Nasal cavity respiratory epithelium epithelial cell of viscerocranial mucosa (primary cell): ENCODE measurements at places on chromosomes 7 and 10. TPM values are rescaled to one million over a fixed set of nuclear protein-coding genes. Genes with fewer than 3 reads are reported as not detected.

Gene TBX20
- under 0.01 TPM in 1 of 2 replicates, not detected in the other for total RNA-seq

Gene BLVRA
- total RNA-seq, result 26.7 and 28.8 TPM in 2 replicates

Gene TFPI2
- total RNA-seq, result 1.7 and 5.8 TPM in 2 replicates

Gene GSAP
- 12.2 and 14.0 TPM in 2 replicates for total RNA-seq

Gene GCK
- 0.14 and 0.34 TPM in 2 replicates for total RNA-seq

Gene C7orf57
- total RNA-seq, result 0.21 and 3.4 TPM in 2 replicates

Gene MPP7
- 13.7 and 23.0 TPM in 2 replicates for total RNA-seq

Gene ANXA11
- total RNA-seq, result 22.6 and 54.8 TPM in 2 replicates

Gene ADRB1
- total RNA-seq, result 1.6 and 7.9 TPM in 2 replicates

Gene EBLN1
- total RNA-seq, result not detected in 2 replicates

Gene DDC
- not detected in 2 replicates for total RNA-seq

Gene DLG5
- total RNA-seq, result 37.6 and 91.8 TPM in 2 replicates

Gene ATP6V0A4
- total RNA-seq, result 0.07 TPM in 1 of 2 replicates, not detected in the other

Gene TEX36
- total RNA-seq, result not detected in 2 replicates

Gene GSTO2
- total RNA-seq, result 6.5 and 18.8 TPM in 2 replicates

Gene TSPAN13
- total RNA-seq, result 26.6 and 41.0 TPM in 2 replicates
